ENCODE measurements at places on chromosomes 4 and X.

DNA sequence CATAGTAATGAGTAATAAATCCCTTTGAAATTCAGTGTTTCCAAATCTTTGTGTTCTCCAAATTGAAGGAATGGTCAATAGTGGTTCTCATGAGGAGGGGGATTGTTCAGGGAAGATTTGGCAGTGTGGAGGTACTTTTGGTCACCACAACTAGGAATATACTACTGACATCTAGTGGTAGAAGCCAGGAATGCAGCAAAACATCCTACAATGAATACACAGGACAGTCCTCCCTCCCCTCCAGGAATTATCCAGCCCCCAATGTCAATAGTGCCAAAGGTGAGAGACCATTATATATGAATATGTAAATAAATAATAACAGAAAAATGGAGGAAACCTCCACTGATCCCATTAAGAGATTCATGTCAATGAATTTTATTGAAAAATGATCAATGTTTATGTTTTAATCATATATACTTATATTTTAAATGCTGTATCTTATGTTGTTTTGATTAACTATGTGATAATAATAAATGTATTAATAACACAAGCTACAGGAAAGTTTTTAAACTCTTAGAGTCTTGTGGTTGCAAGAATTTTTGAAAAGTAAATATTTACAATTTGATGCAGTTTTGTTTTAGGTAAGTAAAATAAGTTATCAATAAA is 14.4 kb upstream of the FAM9A start:
- peak; percentile 50 for DNase-seq

DNA sequence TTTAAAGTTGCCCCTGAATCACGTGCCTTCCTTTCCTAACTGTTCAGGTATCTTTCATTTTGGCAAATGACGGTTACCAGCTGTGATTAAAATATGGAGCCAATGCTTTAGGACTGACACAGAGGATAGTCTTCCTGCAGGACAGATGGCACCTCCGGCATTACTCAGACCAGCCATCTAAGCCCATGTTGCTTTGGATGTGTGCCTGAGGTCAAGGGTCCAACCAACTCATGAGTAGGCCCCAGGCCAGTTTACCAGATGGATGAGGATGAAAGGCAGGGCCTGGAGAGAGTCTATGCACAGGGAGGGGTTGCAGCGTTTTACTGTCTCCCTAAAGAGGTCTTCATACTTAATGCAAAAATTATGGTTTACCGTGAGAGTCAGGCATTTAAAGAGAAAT is 174.0 kb upstream of the GATB start:
- DNase-seq, result no peak

DNA sequence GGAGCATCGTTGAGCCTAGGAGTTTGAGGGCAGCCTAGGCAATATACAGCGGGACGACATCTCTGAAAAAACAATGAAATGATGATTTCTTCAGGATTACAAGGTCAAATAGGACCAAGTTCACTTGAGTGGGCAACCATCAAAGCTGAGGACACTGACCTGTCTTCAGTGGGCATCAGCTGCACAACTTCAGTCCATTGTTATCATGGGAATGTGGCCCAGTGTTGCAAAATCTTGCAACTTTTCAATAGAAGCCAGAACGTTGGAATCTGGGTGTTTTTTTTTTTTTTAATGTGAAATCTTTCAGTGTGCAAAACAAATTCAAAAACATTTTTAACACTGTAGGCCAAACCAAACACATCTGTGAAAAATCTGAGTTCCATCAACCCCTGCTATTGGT is 155.4 kb upstream of the PLAC1 start:
- DNase-seq, result no peak

DNA sequence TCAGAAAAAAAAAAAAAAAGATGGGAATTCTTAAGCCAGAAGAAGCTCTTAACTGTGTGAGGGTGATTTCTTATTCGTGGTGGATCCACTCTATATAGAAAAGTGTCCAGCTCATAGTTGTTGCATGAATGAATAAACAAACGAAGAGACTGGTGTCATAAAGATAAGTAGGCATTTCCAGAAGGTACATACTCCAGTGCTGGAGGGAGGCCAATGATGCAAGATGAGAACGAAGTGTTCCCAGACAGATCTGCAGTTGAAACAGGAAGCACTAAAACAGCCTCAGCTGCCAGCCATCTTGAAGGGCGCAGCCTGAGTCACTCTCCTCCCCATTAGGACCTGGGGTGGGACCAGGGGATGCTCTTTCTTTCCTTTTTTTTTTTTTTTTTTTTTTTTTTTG is 47.4 kb upstream of the HOPX start:
- no peak for DNase-seq

DNA sequence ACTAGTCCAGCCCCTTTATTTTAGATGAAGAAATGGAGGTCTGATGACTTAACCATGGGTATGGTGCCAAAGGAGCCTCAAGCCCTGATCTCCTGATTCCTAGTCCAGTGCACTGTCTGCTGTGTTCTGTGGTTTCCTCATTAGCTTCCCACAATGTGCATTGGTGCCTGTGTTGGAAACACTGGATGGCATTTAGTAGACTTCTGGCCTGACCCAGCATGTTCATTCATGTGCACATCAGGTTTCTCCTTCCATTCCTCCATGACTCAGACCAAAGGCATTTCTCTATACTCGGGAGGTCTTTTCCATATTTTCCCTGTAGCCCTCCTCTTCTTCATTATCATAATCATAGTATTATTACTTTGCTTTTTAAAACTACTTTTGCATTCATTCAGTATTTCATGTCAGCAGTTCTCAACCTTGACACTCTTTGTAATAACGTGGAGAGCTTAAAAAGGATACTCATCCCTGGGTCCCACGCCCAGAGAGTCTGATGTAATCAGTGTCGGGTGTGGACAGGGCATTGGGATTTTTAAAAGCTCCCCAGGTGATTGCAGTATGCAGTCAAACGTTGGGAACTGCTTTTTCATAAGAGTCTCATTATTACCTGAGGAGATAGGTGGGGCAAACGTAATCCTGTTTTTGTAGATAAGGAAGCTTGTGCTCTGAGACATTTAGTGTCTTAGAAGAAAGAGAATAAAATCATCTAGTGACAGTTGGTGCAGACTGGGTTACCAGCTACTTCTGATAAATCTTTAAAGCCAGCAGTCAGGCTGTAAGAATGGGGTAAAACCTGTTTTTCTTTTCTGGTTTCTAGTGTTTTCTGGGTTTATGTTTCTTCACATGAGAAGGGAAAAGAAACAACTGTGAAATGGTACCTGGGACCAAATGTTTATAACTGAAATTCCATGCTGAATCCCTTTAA is 40.9 kb upstream of the XK start:
- no peak for DNase-seq

GRCh38 chrX:153631907-153632594 is 15.0 kb upstream of the DUSP9 start:
- no peak for DNase-seq

DNA sequence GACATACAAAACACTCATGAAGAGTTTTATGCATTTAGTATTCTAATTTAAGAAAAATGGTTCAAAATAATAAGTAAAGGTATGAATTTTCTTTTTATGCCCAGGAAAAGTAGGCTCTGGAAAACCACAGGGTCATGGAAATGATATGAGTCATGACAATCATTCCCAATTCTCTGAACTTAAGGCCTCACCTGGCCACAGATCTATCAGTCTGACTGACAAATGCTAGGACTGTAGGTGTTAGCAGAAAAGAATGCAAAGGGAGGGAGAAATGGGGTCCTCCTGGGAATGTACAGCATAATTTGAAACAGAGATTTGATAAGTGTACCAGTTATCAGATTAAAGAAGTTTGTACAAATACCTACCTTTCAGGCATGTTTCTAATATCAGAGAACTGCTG is 270.5 kb upstream of the ARSJ start:
- DNase-seq, result no peak
